ENCODE measurements at places on chromosomes 2 and 18. TPM values are rescaled to one million over a fixed set of nuclear protein-coding genes. Genes with fewer than 3 reads are reported as not detected.

DNA sequence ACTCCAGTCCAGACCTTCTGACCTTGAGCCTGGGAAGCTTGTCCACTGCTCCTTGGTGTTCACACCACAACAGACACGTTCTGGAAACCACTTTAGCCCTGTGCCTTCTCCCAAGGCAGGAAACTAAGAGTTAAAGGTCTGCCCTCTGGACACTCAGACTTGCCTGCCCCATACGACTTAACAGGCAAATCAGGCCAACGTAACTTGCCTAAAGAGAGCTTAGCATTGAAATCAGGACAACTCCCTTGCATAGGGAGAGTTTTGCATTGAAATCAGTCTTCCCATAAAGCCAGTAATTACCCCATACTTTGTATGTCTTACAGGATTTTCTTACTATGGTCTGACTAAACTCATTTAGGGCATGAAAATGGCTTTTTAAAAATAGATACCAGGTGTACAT, 18.5 kb downstream of the NFE2L2 start:
- H3K27ac ChIP-seq: peak overlapping the region; percentile 24
- no peak for DNase-seq
- peaks cover 77% of the 10 kb centered on the region for H3K4me1 ChIP-seq
- peaks cover 53% of the 10 kb centered on the region for H3K36me3 ChIP-seq

GRCh38 chr2:236901956-236902355, 183.7 kb upstream of the COPS8 start:
- DNase-seq: no peak
- no peak overlapping the region for H3K27ac ChIP-seq
- H3K27me3 ChIP-seq: peaks cover 7% of the 10 kb centered on the region
- no peaks in the 10 kb centered on the region for H3K36me3 ChIP-seq
- no peak overlapping the region for H3K4me3 ChIP-seq
- H3K4me1 ChIP-seq: no peaks in the 10 kb centered on the region

DNA sequence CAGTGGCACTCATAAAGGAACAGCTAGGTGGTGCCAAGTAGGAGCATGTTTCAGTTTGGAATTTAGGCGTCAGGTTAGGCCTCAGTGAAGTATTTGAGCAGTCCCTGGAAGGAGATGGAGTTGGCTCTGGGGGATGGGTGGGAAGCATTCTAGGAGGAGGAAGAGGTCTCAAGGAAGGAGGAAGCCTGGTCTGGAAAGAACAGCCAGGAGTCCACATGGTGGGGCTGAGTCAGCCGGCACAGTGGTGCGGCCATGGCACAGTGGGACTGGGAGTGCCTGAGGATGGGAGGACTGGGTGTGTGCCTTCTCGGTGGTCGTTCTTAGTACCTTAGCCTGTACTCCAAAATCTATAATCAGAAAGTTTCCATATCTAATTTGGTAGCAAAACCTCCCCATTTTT, 373.3 kb downstream of the PTPRM start:
- no peak for DNase-seq
- no peak overlapping the region for H3K4me3 ChIP-seq
- no peaks in the 10 kb centered on the region for H3K36me3 ChIP-seq

The PRKAG3 gene
- not detected for total RNA-seq

The FIGN gene
- not detected for total RNA-seq

DNA sequence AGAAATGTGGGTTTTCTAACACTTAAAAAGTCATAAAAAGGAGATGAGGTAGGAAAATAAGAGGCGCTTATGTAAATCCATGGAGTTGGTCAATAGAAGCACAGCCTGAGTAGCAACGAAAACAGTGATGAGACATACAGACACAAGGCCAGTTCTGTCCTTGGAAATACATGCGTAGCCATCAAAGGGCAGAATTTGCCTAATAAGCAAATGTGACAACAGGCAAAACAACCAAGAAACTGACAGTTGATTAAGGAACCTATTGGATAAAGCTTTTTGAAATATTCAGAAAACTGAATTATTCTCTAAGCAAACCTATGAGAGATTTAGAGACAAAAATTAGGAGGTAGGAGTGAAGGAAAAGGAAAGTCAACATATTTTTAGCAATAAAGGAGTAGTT, 586.3 kb downstream of the PLCL1 start:
- DNase-seq: no peak
- H3K27ac ChIP-seq: no peak overlapping the region
- no peaks in the 10 kb centered on the region for H3K36me3 ChIP-seq
- no peaks in the 10 kb centered on the region for H3K4me1 ChIP-seq
- no peak overlapping the region for H3K4me3 ChIP-seq
- H3K27me3 ChIP-seq: no peaks in the 10 kb centered on the region

The SANBR gene
- 2.2 TPM for total RNA-seq

The SLC14A1 gene
- total RNA-seq: 2.0 TPM

The CNGA3 gene
- total RNA-seq: not detected

DNA sequence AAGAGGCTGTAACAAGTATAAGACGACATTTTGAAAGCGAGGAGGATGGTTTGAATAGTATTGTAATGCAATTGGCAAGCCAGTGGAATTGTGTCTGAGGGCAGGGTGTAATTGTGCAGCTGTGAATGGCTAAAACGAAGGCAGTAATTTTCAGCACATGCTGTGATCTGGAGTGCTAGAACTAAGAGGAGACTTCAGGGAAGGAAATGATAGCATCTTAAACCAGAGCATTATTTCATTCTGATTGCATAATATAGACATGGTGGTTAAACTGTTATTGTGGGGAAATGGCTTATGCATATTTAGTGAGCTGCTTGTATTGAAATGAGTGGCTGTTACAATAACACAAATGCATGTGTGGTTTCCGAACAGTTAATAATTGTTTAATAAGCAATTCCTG, 36.3 kb downstream of the THSD7B start:
- DNase-seq: no peak
- no peaks in the 10 kb centered on the region for H3K36me3 ChIP-seq
- H3K27me3 ChIP-seq: no peaks in the 10 kb centered on the region
- no peak overlapping the region for H3K27ac ChIP-seq
- no peak overlapping the region for H3K4me3 ChIP-seq

The LIMS4 gene
- not detected for total RNA-seq

The SNX17 gene
- total RNA-seq: 128 TPM

- DNase-seq: no peak
- no peak overlapping the region for H3K4me3 ChIP-seq
- H3K36me3 ChIP-seq: no peaks in the 10 kb centered on the region
- no peaks in the 10 kb centered on the region for H3K4me1 ChIP-seq
- H3K27me3 ChIP-seq: peaks cover 6% of the 10 kb centered on the region
Observed at GRCh38 chr2:27105981-27106380, 12.9 kb downstream of the CGREF1 start.

Data from activated B cell treated with CpG ODN at 0.5 μM for 24 hours (primary cell).